Bronchial epithelial cell (primary cell): ENCODE measurements at places on chromosomes 16 and 17. TPM values are rescaled to one million over a fixed set of nuclear protein-coding genes. Genes with fewer than 3 reads are reported as not detected.
A peak's percentile ranks its signal among the peaks of the same experiment; 100 is the strongest.

The SHBG gene
- total RNA-seq, result 0.38 TPM in 1 of 2 replicates, not detected in the other

The CEP112 gene
- 2.4 and 4.2 TPM in 2 replicates for total RNA-seq

The CHRNE gene
- 0.13 and 0.79 TPM in 2 replicates for total RNA-seq

The ADAD2 gene
- total RNA-seq, result not detected in 2 replicates

The PRAC1 gene
- total RNA-seq, result not detected in 2 replicates

The TIMP2 gene
- 2.1 and 2.2 TPM in 2 replicates for total RNA-seq

The AGRP gene
- total RNA-seq, result not detected in 2 replicates

DNA sequence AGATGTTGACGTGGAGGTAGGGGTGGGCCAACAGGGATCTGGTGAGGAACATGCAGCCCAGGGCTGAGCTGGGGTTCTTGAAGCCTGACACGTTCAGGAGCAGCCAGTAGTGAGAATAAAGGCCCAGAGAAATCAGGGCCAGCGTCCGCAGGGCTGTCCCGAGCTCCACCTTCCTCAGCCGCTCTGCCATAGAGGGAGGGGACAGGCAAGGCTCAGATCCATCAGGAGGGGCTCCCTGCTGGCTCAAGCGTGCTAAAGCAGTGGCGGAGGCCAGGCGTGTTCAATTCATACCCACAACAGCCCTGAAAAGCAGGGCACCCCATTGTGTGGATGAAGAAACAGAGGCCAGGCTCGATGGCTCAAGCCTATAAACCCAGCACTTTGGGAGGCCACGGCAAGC, 8.3 kb upstream of the FDXR start:
- DNase-seq, result no peak

GRCh38 chr17:30212750-30213149, 22.7 kb downstream of the SLC6A4 start:
- no peak for DNase-seq

- DNase-seq, result peak; percentile 83
Measured at GRCh38 chr16:67841816-67842508, at the start of gene THAP11. THAP11 (plus strand) TSS chr16:67842320; CDS start chr16:67842555, 235 bp downstream.

GRCh38 chr17:364766-365165, 12.2 kb upstream of the RPH3AL start:
- no peak for DNase-seq

DNA sequence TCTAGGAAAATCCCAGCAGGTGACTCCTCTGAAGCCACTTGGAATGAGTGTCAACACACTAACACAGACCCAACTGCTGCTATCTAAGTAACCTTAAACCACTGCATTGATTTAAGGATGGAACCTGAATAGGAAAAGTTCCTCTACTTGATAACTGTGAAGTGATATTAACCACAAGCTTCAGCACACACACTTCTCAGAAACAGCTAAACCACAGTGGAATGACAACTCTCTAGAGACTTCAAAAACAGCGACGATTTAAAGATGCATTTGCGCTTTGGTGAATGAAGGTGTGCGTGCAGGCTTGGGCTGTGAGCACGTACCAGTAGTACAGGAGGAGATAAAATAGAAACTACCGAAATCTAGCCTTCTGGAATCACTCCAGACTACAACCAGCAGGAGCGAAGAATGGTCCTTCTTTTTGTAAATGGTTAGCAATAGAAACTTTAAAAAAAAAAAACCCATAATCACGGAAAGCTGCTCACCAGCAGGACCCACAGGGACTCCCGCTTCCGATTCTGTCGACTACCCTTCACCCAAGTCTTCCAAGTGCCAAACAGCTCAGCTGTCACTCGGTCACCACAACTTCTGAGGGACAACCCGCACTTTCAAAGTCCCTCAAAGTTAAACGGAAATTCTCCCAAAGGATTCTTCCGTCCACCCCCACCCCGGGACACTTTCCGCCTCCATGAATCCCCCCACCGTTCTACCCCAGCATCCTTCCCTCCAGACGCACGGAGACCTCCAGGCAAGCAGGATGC, 137.7 kb upstream of the CORO6 start:
- peak; percentile 12 for DNase-seq

DNA sequence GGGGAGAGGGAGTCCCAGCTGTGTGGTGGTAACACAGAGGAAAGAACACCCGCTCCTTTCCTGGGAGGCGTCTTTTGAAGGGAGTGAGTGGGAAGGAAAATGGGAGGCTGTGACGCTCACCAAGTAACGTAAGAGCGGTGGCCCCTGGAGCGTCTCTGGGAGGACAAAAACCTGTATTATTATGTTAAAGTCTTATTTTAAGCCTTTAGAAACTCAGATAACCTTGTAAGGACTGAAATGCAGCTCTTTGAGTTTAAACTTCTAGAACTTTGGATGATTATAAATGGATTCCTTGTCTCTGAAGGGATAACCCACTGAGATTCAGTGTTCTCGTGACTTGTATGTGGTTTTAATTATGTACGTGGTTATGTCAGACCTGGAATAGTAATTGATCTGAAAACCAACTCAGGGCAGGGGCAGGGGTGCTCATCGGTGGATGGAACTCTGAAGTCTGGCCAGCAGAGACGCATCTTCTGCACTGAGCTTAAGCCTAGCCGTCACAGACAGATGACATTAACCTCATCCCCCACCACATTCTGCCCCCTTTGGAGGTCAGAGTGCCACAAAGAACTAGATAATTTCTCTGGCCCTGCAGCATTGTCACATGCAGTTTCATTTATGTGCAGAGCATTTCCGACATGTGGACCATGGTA, 41.8 kb upstream of the SLC12A3 start:
- DNase-seq, result no peak

GRCh38 chr17:74002241-74002640, 201.2 kb upstream of the RPL38 start:
- no peak for DNase-seq

DNA sequence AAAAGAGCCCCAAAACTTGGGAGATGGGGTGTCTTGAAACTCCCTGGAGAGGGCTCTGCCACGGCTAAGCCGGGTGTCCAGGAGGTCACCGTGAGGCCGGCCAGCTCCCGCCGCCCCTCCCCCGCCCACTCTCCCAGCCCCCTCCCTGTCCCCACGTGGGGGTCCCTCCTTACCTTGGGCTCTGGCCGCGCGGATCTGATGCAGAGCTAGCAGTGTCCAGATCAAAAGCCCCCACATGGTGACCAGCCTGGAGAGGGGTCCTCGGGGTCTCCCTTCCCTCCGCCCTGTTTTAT, 447 bp downstream of the SDK2 start:
- no peak for DNase-seq

DNA sequence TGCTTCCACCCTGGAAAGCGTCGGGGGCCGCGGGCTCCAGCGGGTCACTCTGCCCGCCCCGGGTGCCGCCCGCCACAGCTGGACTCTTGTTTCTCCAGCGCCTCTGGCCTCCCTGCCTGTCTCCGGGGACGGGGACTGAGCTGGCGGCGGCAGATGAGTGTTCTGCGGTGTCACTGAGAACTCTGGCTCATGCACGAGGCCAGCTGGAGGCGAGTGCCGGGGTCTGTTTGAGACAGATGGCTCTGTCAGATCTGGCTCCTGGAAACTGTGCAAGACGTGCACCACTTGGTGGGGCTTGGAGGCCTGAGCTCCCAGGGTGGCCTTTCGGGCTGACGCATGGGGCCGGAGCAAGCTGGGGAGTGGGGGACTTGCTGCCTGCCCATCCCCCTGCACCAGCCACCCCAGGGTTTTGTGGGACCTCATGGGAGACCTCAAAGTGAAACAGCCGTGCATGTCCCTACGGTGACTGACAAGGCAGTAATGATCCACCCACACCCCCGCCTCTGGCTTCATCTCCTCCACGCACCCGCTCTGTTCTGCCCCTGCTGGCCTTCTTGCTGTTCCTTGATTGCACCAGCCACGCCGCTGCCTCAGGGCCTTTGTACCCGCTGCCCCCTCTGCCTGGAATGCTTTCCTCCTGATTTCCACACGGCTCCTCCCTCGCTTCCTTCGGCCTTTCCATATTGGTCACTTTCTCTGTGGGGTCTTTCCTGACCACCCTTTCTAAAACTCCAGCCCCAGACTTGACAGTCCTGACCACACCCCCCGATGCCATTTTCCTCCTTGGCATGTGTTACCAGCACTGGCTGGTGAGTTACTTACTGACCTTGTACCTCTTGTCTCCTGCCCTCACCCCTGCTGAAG, 174.9 kb upstream of the CIBAR2 start:
- no peak for DNase-seq

DNA sequence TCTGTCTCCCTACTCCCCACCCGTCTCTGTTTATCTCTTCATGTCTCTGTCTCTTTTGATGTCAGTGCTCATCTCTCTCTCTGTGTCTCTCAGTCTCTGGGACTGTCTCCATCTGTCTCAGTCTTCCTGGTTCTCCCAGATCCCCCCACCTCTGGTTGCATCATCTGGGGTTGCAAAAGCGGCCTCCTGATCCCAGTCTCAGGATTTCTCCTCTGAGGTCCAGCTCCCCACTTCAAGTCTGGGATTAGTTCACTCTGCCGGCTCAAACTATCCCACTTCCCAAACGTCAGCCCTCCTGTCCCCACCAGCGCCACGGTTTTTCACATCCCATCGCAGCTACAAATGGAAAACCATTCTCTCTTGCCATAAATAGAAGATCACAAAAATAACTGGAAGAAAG, 9.0 kb downstream of the TEKT5 start:
- no peak for DNase-seq

GRCh38 chr16:47132308-47132707, 11.4 kb downstream of the NETO2 start:
- DNase-seq, result no peak

DNA sequence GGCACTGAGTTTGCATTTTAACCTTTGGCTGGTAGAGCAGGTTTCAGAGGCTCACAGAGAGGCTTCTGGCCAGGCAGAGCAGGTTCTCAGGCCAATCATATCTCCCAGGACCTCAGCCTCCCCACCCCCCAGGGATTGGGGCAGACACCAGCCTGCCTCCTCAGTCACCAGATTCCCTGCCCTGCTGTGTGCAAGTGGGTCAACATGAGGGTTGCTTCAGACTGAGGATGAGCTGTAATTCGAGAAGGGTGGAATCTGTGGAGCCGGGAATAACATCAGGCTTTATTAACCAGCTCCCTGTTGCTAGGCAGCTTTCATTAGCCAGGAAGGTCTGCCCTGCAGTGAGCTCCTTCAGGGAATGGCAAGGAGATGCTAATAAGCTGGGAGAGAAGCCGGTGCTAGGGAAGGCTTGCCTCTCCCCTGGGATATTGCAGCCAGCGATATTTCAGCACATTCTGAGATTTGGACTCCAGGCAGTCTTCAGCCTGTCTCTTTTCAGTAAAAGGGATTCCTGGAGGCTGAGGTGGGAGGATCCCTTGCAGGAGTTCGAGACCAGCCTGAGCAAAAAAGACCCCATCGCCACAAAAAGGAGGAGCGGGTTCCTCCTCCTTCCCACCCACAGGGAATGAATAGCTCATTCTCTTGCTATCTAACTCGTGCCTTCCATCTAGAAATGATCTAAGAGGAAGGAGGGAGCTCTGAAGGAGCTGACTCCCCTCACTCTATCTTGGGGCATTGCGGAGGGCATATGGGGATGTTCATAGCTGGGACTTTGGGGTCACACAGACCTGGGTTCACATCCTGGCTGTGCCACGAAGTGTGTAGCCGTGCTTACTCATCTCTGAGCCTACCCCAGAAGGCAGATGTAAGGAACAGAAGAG, 10.7 kb downstream of the SGSM2 start:
- DNase-seq, result peak; percentile 75

DNA sequence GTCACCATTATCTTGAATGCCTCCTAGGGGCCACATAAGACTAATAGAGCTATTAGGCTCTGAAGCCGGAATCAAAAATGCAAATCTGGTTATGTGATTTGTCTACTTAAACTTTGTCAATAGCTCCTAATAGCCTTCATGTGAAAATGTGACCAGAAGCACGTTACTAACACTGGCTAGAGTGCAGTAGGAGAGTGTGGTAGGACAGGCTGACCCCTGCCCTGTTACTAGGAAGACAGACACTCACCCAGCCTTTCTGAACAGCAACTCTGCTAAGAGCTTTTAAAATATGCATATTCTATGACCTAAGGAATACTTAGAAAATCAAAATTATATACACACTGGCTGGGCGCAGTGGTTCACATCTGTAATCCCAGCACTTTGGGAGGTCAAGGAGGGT, 26.3 kb downstream of the CENPV start:
- DNase-seq, result no peak

DNA sequence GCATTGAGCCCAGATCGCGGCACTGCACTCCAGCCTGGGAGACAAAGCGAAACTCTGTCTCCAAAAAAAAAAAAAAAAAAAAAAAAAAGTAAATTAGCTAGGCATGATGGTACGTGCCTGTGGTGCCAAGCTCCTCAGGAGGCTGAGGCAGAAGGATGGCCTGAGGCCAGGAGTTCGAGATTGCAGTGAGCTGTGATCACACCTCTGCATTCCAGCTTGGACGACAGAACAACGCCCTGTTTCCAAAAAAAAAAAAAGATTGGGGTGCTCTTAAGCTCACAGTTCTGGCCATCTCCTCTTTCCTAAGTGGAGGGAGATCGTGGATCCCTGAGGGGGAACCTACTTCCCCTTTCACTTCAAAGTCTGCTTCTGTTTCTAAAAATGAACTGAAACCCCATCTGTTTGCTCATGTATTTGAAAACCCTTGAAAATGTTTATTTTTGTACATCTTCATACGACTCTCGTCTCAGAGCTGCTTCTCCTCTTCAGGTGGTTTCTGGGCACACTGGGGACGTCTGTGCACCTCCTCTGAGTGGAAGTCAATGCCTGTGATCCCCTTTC, 138.8 kb downstream of the PRKCA start:
- DNase-seq, result peak; percentile 71

- no peak for DNase-seq
Measured at GRCh38 chr16:83830091-83830768, 22.5 kb downstream of the HSBP1 start.

DNA sequence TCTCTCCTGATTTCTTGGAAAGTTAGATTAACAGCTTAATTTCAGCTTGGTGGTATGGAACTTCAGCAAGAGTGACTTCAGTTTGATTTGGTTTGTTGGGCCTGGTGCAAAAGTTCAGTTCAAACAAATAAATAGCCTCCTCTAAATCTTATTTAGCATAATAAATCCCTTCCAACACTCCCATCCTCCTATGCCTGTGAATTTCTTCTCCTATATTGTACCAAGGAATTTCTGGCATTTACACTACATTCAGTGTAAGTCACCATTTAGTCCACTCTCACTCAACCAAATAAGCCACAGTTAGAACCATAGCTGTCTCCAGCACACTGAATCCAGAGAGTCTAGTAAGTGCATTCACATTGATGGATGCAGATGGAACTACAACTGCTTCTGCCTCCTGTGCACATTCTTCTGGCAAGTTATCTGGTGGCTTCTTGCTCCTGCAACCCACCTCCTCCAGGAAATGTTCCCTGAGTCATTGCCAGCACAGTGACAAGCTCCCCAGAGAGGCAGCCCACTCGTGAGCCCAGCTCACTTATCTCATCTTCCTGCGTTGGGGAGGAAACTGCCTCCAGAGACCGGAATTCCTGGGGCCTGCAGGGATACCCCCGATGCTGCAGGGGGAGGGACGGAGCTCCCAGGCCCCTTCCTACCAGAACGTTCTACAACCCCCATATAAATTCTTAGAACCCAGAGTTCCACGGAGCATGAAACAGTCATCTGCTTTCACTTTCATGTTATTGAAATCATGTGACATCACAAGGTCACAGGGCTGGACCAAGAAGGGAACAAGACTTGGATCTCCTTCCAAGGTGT, 318.3 kb downstream of the PHKB start:
- DNase-seq, result no peak
